ENCODE measurements at places on chromosomes 5 and 9. TPM values are rescaled to one million over a fixed set of nuclear protein-coding genes. Genes with fewer than 3 reads are reported as not detected.

GADD45G gene
- 37.8 TPM for total RNA-seq

TMEM215 gene
- not detected for total RNA-seq

MYOZ3 gene
- not detected for total RNA-seq

GPRIN1 gene
- 1.1 TPM for total RNA-seq

SH2D3C gene
- total RNA-seq, result 3.1 TPM

GRCh38 chr5:60843386-60843935 lies 608 bp downstream of the ELOVL7 start:
- peaks cover 68% of the 10 kb centered on the region for H3K27me3 ChIP-seq
- DNase-seq, result no peak

DNA sequence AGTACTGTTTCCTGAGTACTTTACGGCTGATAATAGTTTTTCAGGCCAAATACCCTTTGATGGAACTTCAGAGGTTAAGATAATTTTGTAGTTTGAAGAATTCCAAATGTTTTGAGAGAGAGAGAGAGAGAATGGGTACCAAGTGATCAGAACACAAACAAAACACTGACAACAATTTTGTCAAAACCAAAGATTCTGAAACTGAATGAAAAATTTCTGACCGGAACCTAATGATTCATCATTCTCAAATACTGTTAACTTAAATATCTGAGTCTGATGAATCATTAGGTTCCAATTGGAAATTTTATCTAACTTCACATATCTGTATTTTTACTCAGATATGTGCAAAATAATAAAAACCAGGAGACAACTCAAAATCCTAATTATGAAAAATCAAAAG lies 4.0 kb downstream of the LMBRD2 start:
- no peaks in the 10 kb centered on the region for H3K27me3 ChIP-seq
- no peak overlapping the region for H3K4me3 ChIP-seq
- H3K36me3 ChIP-seq, result no peaks in the 10 kb centered on the region

- DNase-seq, result no peak
- H3K4me1 ChIP-seq, result no peaks in the 10 kb centered on the region
- no peaks in the 10 kb centered on the region for H3K36me3 ChIP-seq
- no peak overlapping the region for H3K4me3 ChIP-seq
- H3K27ac ChIP-seq, result no peak overlapping the region
These were observed 105.3 kb upstream of the PIK3R1 start for GRCh38 chr5:68110264-68110663.

GRCh38 chr9:12882430-12882829 lies 107.6 kb downstream of the LURAP1L start:
- DNase-seq, result no peak
- H3K27ac ChIP-seq, result peak overlapping the region; percentile 45

DNA sequence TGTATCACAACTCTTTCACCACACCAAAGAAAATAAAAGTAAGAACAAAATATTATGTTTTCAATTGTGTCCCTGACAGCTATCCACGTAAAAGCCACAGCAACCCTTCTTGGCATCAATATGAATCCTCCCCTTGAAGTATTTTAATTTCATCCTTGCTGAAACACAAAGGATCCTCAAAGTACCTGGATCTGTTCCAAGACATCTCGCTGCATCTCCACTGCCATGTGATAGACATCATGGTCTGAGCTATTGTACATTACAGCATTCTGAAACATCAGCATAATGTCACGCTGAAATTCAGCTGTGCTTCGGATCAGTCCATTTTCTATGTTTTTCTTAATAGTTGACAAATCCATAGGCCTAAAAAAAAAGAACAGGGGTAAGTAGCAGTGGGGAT lies 17.7 kb downstream of the BRD8 start:
- H3K36me3 ChIP-seq, result peaks cover 77% of the 10 kb centered on the region
- H3K27ac ChIP-seq, result no peak overlapping the region
- no peaks in the 10 kb centered on the region for H3K27me3 ChIP-seq
- H3K4me1 ChIP-seq, result no peaks in the 10 kb centered on the region

DNA sequence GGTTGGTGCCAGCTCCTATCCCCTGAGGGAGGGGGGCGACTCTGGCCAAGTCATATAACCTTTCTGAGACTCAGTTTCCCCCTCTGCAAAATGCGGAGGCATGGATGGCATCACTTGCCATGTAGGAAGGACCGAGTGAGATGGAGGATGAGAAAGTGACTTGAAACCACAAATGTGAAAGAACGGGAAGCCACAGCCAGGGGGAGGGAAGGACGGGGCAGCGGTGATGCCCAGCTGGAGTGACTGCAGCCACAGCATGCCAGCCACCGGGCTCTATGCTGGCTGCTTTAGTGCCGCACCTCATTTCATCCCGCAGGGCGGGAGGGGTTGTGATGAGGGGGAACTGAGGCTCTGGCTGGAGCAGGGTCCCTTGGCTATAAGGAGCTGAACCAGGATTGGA lies 74.5 kb downstream of the HMCN2 start:
- H3K27me3 ChIP-seq, result no peaks in the 10 kb centered on the region
- DNase-seq, result no peak
- H3K36me3 ChIP-seq, result no peaks in the 10 kb centered on the region
- no peak overlapping the region for H3K27ac ChIP-seq
- H3K4me3 ChIP-seq, result no peak overlapping the region
- peaks cover 46% of the 10 kb centered on the region for H3K4me1 ChIP-seq

DNA sequence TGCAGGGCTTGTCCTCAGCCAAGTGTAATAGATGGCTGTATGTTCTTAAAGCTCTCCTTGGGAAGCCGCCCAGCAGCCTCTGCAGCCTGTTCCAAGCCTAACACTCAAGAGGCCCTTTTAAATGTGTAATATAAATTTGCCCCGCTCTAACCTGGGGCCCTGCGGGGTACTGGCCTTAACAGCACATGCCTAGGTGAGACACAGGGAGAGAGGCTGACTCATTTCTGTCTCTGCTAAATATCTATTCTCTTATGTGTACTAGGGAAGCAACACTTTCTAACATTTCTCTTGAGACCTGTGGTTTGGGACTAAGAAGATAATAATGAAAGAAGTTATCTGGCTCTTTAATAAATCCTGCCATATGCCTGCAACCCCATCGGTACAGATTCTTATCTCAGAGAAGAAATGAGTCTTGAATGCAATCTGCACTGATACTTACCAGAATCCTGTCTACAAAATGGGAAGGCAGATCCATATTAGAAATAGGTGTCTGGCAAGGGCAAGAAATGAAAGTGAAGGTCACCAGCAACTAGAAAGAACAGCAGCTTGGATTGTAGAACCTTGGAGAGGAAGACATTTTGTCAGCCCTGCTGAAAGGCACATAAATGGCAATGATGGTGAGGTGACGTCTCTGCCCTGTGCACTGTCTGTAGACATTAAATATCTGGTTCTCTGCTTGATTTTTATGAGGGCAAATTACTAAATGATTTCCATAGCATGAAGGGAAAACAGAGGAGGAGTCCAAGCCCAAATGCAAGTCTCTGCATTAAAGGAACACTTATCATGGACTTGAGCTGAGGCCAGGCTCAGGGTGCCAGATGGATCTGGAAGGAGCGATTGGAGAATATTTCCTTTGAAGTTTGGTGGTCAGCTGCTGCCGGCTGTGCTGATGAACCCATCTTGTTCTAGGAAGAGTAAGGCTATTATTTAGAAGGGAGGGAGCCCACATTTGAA lies 14.5 kb upstream of the TGFBI start:
- peaks cover 76% of the 10 kb centered on the region for H3K4me1 ChIP-seq
- peak; percentile 86 for DNase-seq
- no peaks in the 10 kb centered on the region for H3K27me3 ChIP-seq
- H3K4me3 ChIP-seq, result no peak overlapping the region
- peak overlapping the region; percentile 84 for H3K27ac ChIP-seq

DNA sequence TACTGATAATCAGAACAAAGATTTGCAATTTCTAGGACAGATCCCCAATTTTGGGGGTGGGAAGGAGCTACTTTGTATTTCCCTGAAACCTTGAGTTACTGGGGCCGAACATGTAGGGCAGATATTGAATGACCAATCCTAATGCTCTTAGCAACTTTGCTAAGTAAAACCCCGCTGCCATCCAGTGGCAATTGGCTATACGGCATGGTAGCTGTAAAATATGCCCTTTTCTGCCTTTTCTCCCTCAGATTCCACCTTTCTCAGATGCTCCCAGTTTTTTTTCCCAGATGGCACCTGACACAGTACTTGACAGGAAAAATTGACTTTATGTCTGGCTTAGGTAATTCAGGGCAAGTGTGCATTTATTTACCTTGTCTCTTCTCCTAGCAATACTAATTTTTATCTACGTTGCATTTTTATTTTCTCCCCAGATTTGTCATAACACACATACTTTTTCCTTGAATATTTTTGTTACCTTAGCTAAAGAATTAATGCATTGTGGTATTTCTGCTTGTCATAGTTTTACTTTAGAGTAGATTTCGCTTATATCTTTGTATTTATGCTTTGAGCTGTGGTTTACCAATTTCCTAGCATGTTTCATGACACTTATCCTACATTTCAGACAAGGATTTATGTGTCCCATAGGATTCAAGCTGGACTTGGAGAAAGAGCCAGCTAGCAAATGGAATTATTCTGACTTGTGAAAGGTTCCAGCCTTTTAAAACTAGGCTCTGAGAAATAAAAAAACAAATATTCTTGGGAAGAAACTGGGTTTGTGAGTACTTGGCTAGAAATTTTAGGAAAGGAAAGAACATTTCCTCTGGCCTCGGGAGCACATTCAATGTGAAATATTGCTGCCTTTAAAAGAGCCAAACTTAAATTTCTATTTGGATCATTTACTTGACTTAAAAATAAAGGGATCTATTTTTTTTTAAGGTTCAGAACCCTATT lies 37.4 kb downstream of the PIK3R1 start:
- H3K36me3 ChIP-seq, result no peaks in the 10 kb centered on the region
- H3K4me3 ChIP-seq, result peak overlapping the region; percentile 26
- H3K27ac ChIP-seq, result peak overlapping the region; percentile 79
- H3K27me3 ChIP-seq, result no peaks in the 10 kb centered on the region

GRCh38 chr5:32233220-32233695 lies 59.1 kb upstream of the GOLPH3 start:
- H3K27ac ChIP-seq, result peak overlapping the region; percentile 70
- H3K36me3 ChIP-seq, result peaks cover 62% of the 10 kb centered on the region
- H3K4me3 ChIP-seq, result no peak overlapping the region
- no peak for DNase-seq

DNA sequence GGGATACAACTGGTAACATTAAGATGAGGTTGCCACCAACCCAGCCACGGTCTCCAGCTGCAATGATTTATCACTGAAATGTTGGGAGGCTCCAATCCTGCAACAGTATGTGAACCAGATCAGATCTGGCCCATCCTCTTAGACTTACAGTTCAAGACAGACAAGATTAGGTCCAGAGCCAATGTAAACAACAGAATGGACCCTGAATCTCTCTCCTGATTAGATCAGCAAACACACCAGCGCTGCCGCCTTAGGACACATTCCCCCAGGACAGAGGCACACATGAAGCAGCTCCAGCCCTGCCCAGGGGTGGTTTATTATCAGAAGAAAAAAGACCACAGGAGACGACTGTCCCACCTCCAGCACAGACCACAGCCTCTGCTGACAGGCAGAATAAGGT lies 82.1 kb downstream of the SLIT3 start:
- H3K36me3 ChIP-seq, result no peaks in the 10 kb centered on the region
- H3K27me3 ChIP-seq, result no peaks in the 10 kb centered on the region
- H3K27ac ChIP-seq, result no peak overlapping the region
- H3K4me3 ChIP-seq, result no peak overlapping the region
- DNase-seq, result no peak

DNA sequence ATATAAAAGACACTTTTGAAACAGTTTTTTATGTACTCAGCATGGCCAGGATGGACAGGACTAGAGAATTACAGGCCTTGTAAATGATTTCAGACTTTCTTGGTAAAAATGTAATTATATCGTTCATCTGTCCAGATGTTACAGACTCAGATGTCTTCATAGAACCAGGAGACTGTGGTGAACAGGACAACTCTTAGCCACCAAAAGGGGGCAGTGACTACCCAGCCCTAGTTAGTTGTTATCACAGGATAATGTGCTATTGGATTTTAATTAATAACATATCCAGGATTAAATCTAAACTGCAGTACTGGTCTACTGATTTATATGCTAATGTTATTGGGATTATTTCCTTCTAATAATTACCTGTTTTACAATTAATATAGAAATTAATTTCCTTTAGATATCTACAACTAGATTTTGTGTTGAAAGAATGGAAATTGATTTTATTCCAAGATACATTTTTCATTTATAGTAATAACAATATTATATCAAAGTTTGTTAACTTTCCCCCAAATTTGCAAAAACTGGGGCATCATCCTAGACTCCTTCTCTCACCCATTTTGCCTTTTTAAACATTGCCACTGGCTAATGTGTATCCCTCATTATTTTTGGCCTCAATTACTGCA lies 99.4 kb downstream of the MTREX start:
- DNase-seq, result no peak
- H3K27ac ChIP-seq, result no peak overlapping the region
- H3K4me1 ChIP-seq, result peaks cover 7% of the 10 kb centered on the region
- H3K27me3 ChIP-seq, result no peaks in the 10 kb centered on the region
- no peaks in the 10 kb centered on the region for H3K36me3 ChIP-seq
- H3K4me3 ChIP-seq, result no peak overlapping the region

DNA sequence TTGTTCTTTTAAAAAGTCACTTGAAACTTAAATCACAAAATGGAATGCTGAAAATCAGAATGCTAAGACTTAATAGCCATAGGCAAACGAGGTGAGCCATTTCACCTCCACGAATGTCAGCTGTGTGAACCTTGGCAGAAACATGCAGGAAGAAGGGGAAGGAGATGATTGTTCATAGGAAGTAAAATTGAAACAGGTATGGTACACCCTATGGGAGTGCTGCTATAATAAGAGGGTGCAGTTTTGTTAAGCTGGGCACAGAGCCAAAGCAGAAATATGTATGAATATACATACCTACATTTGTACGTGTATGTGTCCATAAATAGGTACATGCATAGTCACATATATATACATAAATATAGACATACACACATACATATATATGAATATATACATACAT lies 51.0 kb upstream of the SPINK5 start:
- no peak for DNase-seq
- no peaks in the 10 kb centered on the region for H3K27me3 ChIP-seq
- H3K27ac ChIP-seq, result no peak overlapping the region
- no peak overlapping the region for H3K4me3 ChIP-seq

- no peak overlapping the region for H3K4me3 ChIP-seq
- H3K4me1 ChIP-seq, result no peaks in the 10 kb centered on the region
- no peak for DNase-seq
- no peak overlapping the region for H3K27ac ChIP-seq
These were observed 32.4 kb upstream of the AP3B1 start for GRCh38 chr5:78326930-78327329.
